ENCODE measurements at places on chromosomes 2 and 18.

GRCh38 chr2:222290736-222291484, 7.9 kb downstream of the PAX3 start:
- no peak for DNase-seq

GRCh38 chr18:58060254-58060653, 16.2 kb downstream of the NEDD4L start:
- no peak for DNase-seq

GRCh38 chr2:127508631-127509034, 17.7 kb downstream of the IWS1 start:
- DNase-seq, result no peak

DNA sequence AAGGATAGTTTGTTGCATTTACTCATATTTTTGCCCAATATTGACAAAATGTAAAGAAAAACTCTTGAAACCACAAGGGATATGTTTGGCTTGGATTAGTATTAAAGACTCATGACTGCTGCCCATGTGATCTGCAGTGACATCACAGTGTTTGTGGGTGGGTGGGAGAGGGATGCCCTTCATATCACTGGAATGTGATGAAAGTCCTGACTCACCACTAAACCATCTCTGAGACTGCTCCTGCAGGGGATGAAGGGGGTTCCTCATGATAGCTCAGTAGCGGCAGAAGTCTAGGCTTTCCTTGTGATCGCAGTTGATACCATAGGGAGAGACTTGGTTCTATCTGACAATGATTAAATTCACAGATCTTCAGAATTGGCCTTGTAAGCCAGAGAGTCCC, 451.2 kb downstream of the CNTNAP5 start:
- DNase-seq, result no peak

DNA sequence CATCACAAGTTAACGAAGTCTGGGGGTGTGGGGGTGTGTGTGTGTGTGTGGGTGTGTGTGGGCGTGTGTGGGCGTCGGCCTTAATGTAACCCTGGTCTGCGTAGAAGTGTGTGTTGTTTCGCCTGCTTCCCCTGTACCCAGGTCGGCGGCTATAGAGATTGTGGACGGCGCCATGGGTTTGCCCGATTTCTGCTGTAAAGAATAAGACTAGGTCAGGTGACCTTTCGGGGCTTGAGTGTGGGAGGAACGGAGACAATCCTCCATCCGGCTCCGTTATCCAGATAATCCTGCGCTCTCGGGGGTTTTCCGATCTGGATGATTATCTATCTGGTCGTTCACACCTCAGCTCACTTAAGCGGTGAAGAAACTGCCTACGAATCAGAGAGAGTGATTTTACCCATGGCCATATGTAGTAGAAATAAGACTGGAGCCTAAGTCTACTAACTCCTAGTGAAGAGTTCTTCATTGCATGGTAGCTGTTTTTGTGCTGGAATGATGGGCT, 543 bp downstream of the HADHB start:
- peak; percentile 33 for DNase-seq

Measured in CD4-positive, alpha-beta T cell (primary cell).